GM10248 (cell line): ENCODE measurements at places on chromosomes 16 and 17.

DNA sequence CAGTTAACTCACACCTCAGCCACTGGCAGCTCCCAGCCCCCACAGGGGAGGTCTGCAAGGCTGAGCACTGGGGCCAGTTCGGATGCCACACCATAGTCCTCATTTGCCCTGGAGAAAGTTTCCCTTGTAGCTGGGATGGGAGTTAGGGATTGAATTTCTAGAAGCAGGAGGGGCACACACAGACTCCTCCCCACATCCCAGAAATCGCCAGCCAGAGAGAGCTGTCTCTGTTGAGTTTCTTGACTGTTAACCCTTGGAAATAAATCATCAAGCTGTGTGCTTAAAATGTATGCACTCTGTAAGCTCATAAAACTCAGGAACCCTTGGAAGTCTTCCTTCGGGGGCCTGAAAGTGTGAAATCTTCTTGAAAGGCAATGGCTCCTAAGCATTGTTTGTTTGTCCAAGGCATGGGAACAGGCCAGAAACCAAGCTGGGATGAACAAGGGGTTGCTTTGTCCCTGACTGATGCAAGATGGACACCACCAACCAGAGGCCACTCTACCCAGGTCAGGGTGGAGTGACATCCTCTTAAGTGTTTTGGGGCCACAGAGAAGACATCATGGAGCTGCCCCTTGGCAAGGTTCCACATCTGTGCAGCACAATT is 394 bp upstream of the PRM3 start:
- DNase-seq = no peak

- DNase-seq = no peak
These were observed 759.1 kb upstream of the RBFOX1 start for GRCh38 chr16:6573577-6573976.

DNA sequence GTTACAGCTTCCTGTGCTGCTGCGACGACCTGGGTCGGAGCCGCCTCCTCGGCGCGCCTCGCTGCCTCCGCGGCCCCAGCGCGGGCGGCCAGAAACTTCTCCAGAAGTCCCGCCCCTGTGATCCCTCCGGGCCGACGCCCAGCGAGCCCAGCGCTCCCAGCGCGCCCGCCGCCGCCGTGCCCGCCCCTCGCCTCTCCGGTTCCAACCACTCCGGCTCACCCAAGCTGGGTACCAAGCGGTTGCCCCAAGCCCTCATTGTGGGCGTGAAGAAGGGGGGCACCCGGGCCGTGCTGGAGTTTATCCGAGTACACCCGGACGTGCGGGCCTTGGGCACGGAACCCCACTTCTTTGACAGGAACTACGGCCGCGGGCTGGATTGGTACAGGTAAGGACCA is 746 bp downstream of the HS3ST2 start:
- no peak for DNase-seq

- DNase-seq = no peak
These were observed 5.8 kb upstream of the IL17C start for GRCh38 chr16:88632587-88632930.

DNA sequence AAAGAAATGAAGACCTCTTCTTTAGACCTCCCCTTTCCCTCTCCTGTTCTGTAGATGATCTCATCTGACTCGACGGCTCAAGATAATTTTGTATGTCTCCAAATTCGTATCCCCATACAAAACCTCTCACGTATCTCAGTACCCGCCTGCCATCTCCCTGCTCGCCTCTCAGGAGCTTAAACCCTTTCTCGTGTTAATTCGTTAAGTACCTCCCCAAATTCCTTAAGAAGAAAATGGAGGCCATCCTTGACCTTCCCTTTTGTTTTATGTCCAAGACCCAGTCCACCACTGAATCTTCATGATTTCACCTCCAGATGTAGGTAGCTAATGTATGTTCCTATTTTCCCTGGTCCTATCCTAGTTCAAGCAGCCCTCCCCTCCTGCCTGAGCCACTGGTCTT is 41.6 kb downstream of the OR3A1 start:
- DNase-seq = no peak

DNA sequence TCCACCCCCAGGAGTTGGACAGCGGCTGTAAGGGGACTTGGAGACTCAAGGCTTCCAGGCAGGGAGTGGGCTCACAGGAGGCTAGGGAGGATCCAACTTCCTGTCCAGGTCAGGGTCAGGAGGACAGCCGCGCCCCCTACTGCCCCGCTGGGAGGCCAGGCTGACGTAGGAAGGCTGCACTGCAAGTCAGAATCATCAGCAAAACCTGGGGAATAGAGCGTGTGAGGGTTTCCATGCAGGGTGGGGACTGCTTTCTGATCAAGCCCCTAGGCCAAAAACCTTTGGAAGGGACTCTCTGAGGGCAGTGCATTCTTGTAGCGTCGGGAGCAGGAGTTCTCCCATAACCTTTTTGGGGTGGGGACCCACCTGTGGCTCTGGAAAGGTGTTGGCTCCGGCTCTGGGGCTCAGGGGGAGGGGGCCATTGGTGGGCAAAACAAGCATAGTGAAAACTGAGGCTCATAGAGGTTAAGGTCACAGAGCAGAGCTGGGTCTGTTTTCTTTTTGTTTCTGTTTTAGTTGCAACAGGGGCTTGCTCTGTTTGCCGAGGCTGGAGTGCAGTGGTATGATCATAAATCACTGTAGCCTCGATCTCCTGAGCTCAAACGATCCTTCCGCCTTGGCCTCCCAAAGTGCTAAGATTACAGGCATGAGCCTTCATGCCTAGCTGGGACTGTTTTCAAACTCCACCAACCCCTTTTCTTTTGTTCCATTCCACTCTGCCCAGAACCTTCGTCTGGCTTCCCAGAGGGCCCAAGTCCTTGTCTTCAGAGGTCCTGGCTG is 22.1 kb downstream of the RAI1 start:
- DNase-seq = no peak

GRCh38 chr17:82602487-82602886 is 45.8 kb downstream of the WDR45B start:
- no peak for DNase-seq

GRCh38 chr16:89210904-89211515 is 6.5 kb upstream of the ZNF778 start:
- DNase-seq = no peak

DNA sequence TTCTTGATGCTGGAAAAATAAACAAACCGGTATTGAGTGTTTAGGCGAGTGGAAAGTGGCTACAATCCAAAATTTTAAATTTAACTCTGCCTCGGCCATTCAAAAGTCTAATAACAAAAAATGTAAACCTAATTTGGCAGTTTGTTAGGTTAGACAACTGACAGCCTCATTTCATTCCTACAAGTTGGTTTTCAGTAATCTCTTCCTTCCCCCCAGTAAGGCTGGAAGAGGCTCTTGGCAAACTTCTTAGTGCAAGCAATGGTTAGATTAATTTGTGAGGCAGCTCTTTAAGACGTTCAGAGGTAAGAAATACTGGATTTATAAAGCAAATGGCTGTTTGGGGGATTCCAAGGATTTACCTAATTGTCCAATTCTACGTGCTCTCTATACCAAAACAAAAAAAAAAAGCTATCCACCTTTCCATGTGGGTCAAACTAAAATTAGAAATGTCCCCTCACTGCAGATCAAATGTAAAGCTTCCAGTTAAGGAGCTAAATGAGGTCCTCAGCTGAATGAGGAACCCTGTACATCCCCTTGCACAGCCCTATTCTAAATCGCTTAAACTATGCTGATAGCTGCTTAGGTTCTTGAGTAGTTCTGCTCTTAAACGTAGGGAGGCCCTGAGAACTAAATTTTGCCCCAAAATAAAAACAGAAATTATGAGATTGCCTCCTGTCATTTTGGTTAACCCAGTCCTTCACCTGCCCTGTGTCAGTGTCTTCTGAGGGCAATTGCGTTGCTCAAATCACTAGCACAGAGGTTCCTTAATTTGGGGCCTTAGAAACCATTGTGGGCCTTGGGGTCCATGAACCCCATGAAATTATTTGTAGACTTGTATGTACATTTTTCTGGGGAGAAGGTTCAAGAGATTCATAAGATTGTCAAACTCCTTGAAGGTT is 2.9 kb downstream of the HEXIM1 start:
- no peak for DNase-seq

GRCh38 chr16:85238233-85238647 is 126.0 kb upstream of the CIBAR2 start:
- no peak for DNase-seq

- no peak for DNase-seq
These were observed 2.4 kb downstream of the DOC2B start for GRCh38 chr17:179066-179432.

DNA sequence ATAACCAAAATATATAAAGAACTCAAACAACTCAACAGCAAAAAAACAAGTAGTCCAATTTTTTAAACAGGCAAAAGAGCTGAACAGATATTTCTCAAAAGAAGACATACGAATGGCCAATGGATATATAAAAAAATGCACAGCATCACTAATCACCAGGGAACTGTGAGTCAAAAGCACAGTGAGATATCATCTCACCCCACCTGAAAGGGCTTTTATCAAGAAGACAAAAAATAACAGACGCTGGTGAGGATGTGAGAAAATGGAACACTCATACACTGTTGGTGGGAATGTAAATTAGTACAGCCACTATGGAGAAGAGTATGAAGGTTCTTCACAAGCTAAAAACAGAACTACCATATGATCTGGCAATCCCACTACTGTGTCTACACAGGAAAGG is 7.4 kb downstream of the XYLT1 start:
- DNase-seq = no peak

DNA sequence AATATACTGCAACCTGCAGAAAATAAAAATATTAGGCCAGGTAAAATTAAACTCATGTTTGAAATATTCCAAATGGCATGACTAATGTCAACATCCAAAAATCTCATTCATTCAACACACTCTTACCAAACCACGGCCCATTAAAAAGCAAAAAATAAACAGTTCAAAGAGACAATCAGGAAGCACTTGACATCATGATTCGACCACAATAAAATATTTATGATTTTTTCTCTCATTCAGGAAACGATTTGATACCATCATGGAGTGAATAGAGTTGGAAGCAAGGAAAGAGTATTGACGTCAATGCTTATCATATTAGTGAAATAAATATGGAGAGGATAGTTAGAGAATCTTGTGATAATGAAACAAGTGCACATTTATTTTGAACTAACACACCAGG is 354.1 kb downstream of the KCNJ2 start:
- DNase-seq = no peak

GRCh38 chr16:79307214-79307613 is 293.3 kb downstream of the MAF start:
- no peak for DNase-seq

DNA sequence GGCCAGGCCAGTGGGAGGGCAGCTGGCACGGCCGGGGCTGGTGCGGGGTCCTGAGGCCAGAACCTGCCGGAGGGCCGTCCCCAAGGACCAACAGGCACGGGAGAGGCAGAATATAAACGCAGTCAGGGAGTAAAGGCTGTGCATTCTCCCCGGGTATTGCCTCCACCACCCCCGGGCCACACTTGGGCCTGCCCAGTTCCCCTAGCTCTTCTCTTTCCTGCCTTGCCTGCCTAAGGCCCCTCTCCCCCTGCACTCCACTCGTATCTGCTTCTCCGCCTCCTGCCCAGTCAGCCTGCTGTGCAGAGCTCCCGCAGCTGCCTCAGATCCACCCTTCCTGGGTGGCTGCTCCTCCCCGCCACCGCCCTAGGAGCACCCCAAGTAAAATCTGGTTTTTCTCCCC is 5.0 kb upstream of the RPH3AL start:
- no peak for DNase-seq

GRCh38 chr16:66262253-66263167 is 104.0 kb upstream of the CDH5 start:
- DNase-seq = no peak

DNA sequence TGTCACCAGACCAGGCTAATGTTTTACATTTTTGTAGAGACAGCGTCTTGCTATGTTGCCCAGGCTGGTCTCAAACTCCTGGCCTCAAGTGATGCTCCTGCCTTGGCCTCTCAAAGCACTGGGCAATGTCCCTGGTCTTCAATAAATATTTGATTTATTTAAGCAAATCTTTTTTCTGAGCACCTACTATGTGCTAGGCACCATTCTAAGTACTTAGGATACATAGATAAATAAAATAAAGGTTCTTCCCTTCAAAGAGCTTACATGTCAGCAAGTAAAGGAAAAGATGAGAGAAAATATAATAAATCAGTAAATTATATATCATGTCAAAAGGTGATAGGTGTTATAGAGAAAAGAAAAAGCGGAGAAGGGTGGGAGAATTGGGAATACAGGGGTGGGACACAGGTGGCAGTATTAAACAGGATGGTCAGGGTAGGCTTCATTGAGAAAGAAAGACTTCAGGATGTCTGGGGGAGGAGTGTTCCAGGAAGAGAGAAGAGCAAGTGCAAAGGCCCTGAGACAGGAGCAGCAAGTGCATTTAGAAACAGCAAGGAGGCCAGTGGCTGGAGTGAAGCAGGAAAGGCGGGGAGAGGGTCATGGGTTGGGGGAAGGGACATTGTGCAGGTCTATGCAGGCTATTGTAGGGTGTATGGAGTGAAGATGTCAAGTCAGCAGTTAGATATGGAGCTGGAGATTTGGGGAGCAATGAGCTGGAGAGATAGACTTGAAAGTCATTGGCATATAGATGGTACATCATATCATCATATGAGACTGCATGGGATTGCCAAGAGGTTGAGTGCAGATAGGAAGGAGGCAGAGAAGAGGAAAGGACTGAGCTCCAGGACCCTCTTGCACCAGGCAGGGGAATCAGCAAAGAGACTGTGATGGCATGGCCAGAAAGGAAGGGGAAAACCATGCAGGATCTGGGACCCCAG is 11.3 kb downstream of the ABCC3 start:
- DNase-seq = no peak

GRCh38 chr16:15576960-15577958 is 65.7 kb downstream of the MARF1 start:
- no peak for DNase-seq

DNA sequence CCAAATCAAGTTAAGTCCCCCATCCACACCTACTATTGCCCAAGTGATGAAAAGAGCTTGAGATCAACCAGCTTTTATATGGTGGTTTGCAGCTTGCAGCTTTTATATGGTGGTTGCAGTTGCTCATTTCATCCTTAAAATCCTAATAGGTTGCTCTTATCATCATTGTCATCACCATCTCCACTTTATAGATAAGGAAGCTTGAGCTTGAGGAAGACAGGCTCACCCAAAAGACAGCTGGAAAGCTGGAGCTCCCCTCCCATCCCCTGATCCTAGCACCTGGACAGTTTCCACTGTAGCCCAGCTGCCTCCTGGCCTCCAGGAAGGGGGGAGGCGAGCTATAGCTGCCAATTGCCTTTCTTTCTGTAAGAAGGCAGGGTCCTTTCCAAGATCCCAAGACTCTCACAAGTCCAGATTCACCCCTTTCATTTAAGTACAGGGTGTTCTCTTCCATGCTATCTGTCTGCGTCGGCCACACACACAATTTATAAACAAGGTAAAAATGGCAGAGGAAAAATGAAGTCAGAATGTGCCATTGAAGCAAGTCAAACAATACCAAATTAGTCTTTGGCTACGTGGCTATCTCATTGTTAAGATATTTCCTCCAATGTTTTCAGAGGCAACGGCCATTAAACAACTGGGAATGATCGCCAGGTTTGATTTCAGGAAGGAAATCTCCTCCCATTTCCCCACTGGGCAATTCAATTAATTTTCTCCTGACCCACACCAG is 63.3 kb downstream of the PECAM1 start:
- DNase-seq = no peak
